ENCODE measurements at places on chromosomes 6 and 20.

- no peak for DNase-seq
Observed at GRCh38 chr6:168274037-168274952, 45.3 kb downstream of the DACT2 start.

DNA sequence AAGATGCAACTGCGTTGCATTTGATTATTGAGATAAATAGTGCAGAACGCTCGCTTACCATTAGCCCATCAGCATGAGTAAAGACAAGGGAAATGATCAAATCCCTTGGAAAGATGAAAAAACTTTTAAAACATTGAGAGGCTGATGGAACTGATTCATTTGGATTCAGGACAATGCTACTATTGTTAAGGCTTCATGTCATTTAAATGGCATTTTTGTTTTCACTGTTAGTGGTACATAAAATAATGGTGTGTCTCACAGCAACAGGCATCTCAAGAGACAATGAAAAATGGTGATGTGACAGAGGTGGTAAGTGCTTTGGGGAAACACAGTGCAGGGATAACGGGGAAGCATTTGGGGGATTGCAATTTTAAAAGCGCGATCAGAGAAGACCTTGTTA lies 159.7 kb upstream of the KCNG1 start:
- no peak for DNase-seq

DNA sequence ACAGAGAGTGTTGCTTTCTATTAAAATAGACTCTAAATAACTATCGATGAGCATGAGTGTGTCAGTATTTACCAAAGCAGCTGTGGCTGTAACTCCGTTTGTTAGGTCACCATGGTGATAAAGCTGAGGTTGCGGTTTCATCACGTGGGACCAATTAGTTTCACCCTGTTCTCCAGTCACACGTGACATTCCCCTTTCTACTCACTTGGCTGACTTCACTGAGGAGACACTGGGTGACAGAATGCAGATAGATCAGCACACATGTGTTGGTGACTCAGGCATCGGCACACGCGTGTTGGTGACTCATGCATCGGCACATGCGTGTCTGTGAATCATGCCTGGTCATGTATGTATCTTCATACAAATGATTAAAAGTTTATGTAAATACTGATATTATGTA lies 285.4 kb downstream of the THBS2 start:
- no peak for DNase-seq

DNA sequence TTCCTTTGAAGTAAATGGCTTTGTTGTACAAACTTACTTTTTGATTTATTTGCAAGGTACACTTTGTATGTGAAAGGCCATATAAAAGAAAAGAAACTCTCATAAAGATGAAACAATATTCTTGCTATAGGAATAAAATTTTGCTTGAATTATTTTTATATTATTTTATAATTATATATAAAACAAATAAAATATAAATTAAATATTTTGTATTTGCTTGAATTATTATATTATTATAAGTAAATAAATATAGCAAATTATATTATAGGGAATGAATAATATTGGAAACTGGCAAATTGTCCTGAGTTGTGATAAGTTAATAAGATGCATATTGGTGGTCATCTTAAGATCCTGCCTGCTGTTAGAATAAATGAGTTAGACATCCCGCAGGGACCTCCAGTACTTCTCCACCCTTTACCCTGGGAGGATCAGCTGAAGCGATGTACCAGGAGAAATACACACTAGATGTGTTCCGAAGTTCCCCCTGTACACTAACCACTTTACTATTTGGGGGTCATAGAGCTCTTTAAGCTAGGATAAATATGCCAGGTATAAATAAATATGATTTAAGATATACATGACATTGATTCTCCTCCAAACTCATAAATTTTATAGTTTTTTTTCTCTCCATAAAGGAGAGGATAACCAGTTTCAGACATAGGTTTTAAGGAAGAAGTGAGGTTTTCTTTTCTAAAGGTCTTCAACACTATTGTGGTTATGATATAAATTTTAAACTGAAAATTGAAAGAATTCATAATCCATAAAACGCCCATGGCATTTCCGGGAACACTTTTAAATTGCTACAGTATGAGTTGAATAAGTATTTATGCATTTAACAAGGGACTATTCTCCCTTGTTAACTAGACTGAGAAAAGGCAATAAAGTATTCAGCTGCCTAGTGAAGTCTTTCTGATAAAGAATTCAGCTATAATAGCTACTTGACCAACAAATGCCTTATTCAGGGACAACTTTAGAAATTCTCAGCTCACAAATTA lies 486.3 kb upstream of the MARCKS start:
- no peak for DNase-seq

All from GM12891 (cell line).